ENCODE measurements at places on chromosomes 3 and 15.

DNA sequence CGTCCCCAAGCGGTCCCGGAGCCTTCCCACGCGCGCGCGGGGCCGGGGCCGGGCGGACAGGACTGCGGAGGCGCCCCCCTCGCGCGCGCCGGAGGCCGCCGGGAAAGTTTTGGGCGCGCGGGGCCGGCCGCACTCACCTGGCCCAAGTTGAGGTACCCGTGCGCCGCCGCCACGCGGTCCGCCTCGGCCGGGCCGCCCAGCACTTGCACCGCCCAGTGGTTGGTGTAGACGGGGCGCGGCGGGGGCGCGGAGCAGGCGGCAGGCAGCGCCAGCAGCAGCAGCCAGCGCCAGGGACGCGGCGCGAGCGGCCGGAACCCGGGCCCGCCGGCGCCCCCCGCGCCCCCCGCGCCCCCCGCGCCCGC, 289 bp downstream of the PCSK6 start:
- DNase-seq: no peak

DNA sequence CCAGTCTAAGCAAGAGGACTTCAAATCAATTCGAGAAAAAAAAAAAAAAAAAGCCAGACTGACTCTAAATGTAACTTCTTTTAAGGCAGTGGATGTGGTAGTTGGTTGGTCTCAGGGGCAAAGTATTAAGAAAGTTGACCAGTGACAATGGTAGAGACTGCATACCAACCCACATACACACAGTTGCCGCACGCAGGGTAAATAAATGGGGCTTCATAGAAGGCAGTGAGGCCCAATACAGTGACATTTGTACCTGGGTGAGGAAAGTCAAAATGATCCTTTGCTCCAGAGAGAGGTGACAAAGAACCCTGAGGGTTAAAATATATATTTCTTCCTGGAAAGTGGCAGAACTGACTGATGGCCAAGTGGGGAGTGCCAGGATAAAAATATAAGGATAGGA, 100.8 kb upstream of the MEX3B start:
- no peak for DNase-seq

- no peak for DNase-seq
Measured at GRCh38 chr3:193944518-193944884, 191.4 kb upstream of the HES1 start.

GRCh38 chr3:49134471-49135265, 1.8 kb upstream of the LAMB2 start:
- DNase-seq: no peak
